ENCODE measurements at places on chromosomes 3 and 15. TPM values are rescaled to one million over a fixed set of nuclear protein-coding genes. Genes with fewer than 3 reads are reported as not detected.

TICRR gene
- total RNA-seq, result 20.5 TPM

ETV5 gene
- 79.3 TPM for total RNA-seq

GASK1A gene
- total RNA-seq, result not detected

SH2D7 gene
- total RNA-seq, result not detected

SIDT1 gene
- total RNA-seq, result not detected

C3orf18 gene
- total RNA-seq, result 5.0 TPM

GP5 gene
- total RNA-seq, result 0.05 TPM

ATP13A4 gene
- not detected for total RNA-seq

Data from Panc1 (cell line).